MCF 10A (cell line): ENCODE measurements at places on chromosomes 6 and 20. TPM values are rescaled to one million over a fixed set of nuclear protein-coding genes. Genes with fewer than 3 reads are reported as not detected.

The NOX3 gene
- total RNA-seq: not detected in 2 replicates

The CLPSL1 gene
- not detected in 2 replicates for total RNA-seq

The GNMT gene
- total RNA-seq: 0.30 TPM in 1 of 2 replicates, not detected in the other

The NKAPL gene
- total RNA-seq: not detected in 2 replicates

The ZBTB24 gene
- total RNA-seq: 9.6 and 10.4 TPM in 2 replicates

The HINT3 gene
- 17.9 and 20.2 TPM in 2 replicates for total RNA-seq

The ZNF334 gene
- total RNA-seq: not detected in 2 replicates

The DUSP15 gene
- not detected in 2 replicates for total RNA-seq

The GTSF1L gene
- not detected in 2 replicates for total RNA-seq

The TRIM10 gene
- not detected in 2 replicates for total RNA-seq

The MOG gene
- total RNA-seq: not detected in 2 replicates

The EYA2 gene
- total RNA-seq: 0.12 TPM in 1 of 2 replicates, not detected in the other

The CLIC5 gene
- not detected in 2 replicates for total RNA-seq
